Esophagus squamous epithelium (tissue), 5 donors: ENCODE measurements at places on chromosomes 16 and 17.

DNA sequence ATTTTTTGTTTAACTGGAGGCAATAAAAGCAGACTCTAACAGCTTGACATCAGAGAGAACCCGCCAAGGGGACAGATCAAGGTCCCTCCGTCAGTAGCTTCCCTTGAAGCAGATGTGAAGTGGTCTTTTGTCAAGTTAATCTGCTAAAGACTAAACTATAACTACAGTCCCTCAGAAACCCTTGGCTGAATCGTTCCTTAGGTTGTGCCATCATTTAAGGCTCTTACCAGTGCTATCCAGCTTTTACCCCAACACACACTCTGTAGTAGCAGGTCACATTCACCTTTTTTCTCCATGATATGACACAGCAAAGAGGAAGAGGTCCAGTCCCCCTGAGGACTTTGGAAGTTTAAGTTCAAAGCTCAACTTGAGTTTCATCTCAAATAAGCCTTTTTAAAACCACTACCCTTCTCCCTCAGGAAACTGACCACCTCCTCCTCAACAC lies 49.7 kb downstream of the ERN1 start:
- DNase-seq = no peak

DNA sequence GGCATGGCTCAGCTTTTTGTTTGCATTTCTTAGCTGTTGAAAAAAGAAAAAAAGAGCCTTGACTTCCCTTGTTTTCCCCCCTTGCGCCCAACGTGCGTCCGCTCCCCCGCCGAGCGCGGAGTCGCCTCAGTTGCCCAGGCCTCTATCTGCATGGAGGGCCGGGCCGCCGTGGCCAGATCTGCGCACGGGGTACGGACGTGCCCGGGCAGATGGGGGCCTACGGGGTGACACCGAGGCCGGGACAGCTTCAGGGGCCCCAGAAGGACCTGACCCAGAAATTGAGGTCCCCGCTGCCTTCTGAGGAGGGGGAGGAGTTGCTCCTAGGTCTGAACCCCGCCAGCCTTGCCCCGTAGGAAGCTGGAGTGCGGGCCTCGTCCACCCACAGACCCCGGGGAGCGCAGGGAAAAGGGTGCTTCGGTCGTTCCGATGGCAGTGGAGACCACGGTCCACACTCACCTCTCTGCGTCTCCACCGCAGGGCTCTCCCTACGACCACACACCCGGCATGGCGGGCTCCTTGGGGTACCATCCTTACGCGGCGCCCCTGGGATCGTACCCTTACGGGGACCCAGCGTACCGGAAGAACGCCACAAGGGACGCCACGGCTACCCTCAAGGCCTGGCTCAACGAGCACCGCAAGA lies 1.5 kb downstream of the IRX5 start:
- DNase-seq = no peak

- DNase-seq = no peak
These were observed 8.6 kb upstream of the ANKFY1 start for GRCh38 chr17:4272213-4272971.

DNA sequence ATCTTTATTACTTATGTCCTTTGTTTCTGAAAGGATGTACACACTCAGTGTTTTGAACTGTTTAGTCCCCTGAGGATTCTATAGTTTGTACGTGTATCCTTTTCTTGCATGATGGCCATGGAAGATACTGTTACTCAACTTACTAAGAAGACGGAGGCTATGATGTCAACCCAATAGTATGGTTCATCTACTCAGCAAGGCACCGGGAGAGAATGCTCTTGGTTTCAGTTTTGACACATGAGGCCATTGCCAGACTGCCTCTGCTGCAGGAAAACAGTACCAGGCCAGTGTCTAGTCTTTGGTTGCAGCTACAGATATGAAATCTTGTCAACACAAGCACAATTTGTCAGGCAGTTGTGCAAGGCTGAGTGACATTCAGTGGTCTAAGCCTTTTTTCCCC lies 134.5 kb downstream of the MRTFB start:
- no peak for DNase-seq

DNA sequence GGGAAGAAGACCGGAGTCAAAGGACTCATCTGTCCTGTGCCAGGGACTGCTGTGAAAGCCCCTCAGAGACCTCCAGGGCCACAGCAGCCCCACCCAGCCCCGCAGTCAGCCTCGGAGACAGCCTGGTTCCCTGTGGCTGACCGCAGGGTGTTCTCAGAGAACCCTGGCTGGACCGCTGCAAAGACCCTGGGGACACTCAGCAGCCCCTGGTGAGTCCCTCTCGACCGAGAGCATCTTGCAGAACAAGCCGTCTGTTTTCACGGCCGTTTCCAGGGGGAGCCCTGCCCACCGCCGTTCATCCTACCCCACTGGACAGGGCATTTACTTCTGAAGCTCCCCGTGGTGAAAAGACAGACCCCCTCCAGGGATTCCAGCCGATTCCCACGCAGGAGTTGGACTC lies 10.3 kb downstream of the UBALD1 start:
- no peak for DNase-seq

DNA sequence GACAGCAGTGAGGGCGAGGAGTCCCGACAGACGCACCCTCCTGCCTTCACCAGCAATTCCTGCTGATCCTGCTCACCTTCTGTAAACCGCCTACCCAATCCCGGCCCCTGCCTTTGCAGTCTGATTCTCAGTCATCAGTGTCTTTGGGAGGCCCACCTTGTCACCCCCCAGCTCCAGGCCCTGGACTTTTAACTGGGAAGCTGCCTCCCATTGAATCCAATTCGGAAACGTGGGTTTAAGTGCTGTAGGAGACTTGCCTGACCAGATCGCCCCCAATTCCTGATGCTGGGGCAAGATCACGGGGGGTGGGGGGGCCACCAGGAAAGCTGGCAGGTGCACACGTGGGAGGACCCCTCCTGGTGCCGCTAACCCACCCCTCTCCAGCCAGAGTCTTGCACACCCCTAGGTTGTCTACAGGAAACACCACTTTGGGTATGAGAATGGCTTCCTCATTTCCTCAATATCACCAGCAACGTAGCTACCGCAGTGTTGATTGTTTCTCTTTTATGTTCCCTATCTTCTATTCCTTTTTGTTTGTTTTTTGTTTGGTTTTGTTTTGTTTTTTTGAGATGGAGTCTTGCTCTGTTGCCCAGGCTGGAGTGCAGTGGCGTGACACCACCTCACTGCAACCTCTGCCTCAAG lies 46.6 kb upstream of the CMIP start:
- no peak for DNase-seq

DNA sequence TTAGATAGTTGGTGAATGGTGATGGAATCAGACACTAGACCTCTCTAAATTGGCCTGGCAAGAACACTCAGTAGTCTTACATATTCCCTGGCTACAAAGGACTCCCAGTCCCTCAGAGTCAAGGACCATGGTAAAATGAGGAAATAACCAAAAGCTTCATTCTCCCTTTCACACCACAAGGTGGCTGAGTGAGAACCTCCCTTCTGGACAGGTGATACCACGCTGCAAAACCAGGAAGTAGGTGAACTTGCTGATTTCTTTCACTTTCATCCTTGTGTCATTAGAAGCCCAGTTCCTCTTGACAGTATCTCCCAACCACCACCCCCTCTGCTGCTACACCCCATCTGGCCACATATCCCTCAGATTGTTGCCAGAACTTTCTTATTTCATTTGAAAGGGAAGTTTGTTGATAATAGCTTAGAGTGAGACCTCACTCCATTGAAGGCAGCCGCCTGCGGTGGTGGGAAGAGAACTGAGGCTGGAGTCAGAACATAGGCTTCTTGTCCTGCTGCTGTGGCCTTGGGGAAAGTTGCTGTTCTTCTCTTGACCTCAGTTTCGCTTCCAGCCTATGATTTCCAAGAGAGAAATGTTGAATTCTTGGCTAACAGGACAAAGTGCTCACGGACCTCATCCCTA lies 290.6 kb upstream of the CCL2 start:
- DNase-seq = no peak
